ENCODE measurements at places on chromosomes 4 and X.

- DNase-seq = no peak
Measured at GRCh38 chr4:54395013-54395527, 166.0 kb downstream of the PDGFRA start.

DNA sequence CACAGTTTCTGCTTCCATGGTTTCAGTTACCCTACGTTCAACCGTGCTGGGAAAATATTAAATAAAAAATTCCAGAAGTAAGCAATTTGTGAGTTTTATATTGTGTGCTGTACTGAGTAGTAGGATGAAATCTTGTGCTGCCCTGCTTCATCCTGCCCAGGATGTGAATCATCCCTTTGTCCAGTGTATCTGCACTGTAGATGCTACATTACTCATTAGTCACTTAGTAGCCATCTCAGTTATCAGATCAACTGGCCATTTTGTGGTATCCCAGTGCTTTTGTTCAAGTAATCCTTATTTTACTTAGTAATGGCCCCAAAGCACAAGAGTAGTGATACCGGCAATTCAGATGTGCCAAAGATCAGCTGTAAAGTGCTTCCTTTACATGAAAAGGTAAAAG lies 97.9 kb downstream of the COX18 start:
- no peak for DNase-seq

- DNase-seq = no peak
Measured at GRCh38 chrX:110531873-110532580, 173.4 kb downstream of the RTL9 start.

GRCh38 chrX:131704136-131704695 lies 160.3 kb downstream of the OR13H1 start:
- DNase-seq = peak; percentile 79

DNA sequence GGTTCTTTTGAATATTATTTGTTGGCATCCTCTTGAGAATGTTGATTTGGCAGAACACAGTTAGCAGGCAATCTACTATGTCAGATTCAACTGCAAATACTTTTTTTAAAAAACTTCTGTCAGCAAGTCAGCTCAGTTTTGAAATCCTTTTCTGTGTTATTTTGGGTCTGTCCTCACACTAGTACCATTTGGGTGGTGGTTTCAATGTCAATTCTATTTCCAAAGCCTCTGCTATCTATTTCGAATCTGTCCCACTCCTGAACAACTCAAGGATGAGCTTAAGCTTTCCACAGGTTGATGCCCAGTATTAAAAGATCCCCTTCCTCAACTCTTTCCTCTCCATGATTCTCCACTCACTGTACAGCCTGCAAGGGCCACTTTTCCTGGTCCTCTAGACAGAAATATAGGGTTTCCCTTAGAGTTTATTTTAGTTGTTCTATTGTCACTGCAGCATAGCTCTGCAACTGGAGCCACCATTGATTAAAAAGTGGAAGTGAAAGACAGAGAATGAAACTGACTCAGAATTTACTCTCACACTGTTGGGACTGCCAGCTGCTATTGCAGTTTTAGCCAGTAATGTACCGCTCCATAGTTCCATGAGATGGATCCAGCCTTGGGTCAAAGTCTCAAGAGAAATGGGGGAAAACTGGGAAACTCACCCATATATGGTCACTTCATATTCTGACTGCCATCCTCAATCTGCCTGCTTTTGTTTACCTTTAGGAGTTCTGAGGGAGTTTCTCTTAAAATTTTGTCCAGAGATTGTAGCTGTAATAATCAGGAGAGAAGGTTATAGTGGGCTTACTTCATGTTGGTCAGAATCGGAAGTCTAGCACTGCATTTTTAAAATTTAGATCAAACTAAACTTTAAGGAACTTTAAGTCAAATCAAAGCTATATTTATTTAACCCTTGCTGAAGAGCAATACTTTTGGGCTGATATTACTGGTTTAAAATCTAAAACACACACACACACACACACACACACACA lies 14.6 kb downstream of the HDX start:
- DNase-seq = no peak

GRCh38 chr4:122009524-122009923 lies 57.7 kb upstream of the TRPC3 start:
- no peak for DNase-seq

DNA sequence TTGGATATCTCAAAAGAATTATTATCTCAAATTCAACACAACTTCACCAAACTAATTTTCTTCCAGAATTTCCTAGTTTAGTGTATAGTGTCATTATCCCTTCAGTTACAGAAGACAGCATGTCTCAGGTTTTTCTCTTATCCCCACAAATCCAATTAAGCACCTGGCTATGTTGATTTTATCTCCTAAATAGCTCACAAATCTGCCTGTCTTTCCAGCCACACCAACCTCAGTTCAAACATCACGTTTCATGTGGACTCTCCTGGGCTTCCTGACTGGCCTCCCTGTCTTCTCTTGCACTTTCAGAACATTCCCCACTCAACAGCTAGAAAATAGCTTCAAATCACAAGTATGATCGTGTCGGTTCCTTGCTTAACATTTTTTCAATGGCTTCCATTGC lies 14.8 kb downstream of the STK32B start:
- no peak for DNase-seq

- no peak for DNase-seq
Measured at GRCh38 chrX:41308884-41309647, 24.9 kb upstream of the DDX3X start.

- DNase-seq = no peak
Measured at GRCh38 chr4:12884846-12885796, 599.0 kb downstream of the RAB28 start.

DNA sequence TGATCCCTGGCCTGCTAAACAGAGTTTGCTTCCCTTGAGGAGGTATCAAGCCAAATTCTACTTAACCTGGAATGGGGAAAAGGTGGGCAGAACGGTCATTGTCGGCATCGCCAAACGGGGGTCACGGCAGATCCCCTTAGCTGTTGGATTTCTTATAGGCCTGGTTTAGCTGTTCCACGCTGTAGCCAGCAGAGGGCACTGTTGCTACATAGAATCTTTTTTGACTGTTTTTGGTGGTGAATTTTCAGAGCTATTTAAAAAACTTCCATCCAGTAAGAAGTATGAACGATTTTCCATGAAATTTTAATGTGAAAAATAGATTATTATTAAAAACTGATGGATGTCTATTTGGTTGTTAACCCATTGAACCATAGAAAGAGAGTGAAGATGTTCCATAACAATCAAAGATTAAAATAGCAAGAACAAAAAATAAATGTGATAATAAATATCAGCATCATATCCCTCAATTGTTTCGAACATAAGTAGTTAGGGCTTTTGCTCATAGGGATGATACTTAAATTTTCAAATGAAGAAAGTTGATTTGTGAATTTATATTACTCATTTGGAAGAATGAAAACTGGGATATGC lies 56.6 kb downstream of the LINC00632 start:
- peak; percentile 5 for DNase-seq

GRCh38 chr4:10893395-10893794 lies 208.8 kb upstream of the CLNK start:
- DNase-seq = no peak

DNA sequence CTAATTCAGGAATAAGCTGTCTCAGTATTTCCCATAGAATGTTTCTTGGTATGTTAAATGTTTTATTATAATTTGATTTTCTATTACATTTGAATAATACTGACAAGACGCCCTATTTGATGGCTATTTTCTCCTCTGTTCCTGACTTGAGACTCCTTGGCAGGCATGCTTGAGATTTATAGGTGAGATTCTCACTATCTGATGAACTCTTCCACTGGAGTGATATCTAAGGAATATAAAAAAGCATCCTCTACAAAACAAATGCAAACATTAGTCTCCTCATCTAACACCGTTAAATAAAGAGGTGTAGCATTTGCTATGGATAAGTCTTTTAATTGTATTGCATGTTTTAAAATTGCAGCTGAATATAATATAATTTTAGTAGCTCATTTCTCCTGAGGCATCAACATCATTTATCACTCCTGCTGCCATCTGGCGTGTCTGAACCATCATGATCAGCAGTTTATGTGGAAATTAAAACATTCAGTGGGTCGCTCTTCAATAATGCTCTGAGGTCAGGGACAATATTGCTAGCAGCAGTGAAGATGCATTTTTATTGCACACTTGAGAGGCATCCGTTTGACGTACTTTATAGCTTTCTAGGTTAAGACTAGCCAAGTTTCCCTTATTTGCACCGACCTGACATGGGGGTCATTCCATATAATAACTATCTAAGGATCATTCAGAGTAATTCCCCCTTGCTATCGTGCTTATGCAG lies 210.4 kb upstream of the GALNTL6 start:
- no peak for DNase-seq

DNA sequence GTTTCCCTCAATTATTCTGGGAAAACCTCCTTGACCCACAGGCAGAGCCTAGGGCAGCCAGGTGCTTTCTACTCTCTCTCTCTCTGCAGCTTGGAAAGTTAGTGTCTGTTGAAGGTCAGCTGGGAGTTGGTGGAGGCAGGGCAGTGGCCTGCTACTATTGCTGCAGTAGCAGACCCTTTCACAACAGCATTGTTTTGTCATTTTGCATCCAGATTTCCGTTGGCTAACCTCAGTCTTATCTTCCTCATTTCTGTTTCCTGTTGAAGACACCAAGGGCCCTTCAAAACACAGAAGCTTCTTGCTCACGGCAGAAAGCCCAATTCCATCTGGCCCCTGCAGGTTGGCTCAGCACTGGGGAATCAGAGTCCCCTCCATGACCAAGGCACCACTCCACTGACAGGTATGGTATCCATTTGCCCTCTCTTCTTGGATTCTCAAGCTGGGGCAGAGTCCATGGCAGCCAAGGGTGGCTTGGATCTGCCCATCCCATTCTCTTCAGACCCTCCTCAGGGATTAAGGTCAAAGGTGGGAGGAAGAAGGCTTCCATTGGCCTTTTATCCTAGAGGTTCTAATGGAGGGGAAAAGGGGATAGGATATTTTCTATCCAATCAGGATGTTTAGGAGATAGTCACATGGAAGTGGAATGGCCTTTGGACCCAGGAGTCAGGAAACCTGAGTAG lies 24.6 kb downstream of the VSIG4 start:
- DNase-seq = no peak

DNA sequence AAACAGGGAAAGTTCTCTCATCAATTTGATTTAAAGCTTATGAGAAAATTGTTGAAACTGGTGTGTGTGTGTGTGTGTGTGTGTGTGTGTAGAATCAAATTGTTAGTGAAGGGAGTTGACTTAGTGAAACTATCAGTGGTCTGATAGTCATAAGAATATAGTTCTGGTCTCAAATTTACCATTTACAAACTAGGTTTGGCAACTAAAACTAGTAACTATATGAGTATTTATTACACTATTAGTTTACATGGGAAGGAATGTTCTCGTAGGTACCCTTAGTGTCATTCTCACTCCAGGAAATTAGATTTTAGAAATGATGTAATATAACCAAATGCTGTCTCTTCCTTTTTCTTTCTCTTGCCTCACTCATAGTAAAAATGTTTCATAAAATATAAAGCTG lies 11.9 kb downstream of the SULT1E1 start:
- DNase-seq = no peak

DNA sequence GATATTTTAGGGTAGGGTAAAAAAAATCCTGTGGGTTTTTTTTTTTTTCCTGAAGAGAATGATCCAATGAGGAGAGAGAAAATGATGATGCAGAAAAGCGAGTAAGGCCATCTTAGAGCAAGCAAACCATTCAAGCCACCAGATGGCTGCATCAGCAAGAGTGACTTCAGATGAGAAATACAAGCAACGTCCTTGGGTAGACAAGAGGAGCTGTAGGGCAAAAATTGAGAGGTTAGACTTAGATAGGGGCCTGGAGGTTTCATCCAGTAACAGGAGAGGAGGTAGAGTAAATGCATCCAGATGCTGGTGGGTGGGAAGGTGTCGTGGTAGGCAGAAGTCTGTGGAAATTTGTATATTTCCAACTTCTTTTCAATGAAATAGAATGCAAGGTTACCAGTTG lies 14.6 kb downstream of the FTHL17 start:
- DNase-seq = no peak

DNA sequence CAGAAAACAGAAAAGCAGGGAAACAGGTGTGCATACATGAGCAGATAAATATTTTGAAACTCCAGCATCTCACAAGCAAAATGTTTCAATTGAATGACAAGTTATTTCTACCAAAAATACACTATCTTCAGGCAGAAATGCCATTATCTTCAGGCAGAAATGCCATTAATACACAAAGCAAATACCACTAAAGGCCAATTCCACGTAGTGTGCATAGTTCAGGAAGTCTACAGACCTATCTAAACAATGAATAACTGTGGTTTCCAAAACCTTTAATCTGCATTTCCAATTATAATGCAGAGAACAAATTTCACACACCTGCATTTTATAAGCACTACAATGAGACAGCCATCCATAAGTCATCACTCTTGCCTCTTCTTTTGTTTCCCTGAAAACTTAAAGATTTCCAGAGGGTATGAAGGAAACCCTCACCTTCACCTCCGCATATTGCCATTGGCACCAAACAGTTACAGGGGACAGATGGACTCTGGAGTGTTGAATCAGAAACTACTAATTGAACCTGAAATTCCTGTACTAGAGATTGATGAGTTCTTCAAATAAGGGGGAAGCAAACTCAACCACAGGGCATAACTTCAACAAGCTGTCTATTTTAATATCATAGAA lies 179.0 kb downstream of the PDGFC start:
- no peak for DNase-seq

GRCh38 chr4:180532691-180533090 lies 1710.5 kb upstream of the TENM3 start:
- DNase-seq = no peak

Data from T-helper 2 cell (primary cell).